ENCODE measurements at places on chromosomes 11 and 22.

DNA sequence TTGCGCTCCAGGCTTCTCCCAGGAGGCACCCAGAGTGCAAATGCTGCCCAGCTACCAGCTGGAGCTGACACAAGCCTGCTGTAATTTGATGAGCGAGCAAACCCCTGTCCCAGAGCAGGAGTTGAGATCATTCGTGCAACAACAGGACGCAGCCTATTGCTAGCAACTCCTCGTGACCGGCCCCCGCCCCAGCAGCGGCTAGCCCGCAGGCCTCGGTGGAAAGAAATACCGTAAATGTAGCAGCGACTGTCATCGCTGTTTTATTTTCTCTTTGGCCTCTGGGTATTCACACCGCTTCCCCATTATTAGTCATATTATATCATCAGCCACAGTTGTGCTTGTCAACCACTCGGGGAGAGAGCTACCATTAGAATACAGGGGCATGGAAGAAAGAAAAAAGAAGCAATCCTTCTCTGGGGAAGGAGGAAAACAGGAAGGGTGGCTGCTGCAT is 59.2 kb upstream of the ATXN10 start:
- DNase-seq: no peak

DNA sequence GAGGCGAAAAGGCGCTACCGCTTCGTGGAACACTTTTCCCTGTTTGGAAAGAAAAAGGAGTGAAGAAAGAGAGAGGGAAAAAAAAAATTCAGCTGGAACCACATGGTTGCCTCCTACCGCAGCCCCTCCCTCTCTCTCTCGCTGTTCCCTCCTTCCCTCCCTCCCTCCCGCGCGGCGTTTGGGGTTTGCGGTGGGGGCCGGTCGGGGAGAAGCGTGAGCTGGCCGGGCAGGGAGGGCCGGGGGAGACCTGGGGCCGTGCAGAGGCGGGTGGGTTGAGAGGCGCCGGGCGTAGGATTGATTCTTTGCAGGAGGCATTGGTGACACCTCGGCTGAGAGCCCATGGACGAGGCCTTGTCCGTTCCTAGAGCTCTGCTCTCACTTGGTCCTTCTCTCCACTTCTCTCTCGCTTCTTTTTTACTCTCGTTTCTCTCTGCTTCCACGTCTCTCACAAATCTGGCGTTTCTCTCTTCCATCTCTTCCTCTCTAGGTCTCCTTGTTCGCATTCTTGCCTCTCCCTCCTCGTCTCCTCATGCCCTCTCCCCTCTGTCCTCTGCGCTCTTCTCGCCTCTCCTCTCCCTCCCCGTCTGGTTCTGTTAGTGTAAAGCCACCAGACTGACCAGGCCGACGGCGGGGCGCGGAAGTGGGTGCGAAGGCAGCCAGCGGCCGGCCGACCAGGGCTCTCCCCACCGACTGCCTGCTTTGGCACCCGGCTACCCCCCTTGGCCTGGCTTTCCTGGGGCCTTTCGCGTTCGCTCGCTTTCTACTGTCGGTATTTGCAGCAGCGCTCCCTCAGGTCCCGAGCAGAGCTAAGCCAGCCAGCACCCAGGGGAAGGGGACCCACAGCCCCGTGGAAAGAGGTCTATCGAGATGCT is at the start of gene CLMP:
CLMP (minus strand) TSS at position 61 of the 872 bp plus-strand sequence. CDS start 308 bp downstream, outside the sequence.
- peak; percentile 64 for DNase-seq

DNA sequence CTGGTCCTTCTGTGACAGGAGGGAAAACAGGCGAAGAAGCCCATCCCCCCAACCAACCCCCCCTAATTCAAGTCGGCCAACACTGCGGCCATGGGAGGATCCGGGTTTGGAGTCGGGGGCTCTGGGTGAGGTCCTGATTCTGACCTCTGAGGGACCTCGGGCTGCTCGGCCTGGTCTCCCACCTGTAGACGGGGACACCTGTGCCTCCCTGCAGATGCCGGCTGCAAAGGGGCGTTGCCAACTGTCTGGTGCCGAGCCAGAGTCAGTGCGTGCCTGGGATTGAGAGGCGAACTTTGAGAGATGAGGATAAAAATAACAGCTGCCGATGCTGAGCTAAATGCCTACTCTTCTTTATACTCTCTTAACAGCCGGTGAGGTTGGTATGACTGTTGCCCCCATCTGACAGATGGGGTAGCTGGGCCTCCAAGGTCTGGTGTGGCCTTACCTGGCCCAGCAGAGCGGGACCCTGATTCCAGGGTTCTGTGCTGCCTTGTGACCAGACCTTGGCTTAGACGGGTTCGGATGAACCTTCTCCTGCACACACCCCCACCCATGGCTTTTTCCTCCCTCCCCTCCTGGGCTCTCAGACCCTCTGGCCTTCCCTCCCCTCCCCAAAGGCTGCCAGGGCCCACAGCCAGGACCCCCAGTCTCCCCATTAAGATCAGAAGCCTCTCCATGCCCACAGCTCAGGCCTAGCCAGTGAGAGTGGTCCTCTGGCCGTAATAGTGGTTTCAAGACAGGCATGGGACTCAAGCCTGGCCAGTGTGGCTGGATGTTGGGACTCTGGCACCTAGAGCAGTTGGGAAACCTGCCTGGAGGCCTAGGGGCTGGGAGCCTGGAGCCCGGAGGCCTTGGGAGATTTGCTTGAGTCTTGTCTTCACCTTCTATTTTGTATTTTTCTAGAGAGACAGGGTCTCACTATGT is 41.7 kb downstream of the KCNJ4 start:
- DNase-seq: peak; percentile 63

GRCh38 chr11:86632499-86633269 is 39.7 kb downstream of the ME3 start:
- peak; percentile 83 for DNase-seq

GRCh38 chr22:42132457-42132856 is 1.8 kb upstream of the CYP2D6 start:
- DNase-seq: no peak

DNA sequence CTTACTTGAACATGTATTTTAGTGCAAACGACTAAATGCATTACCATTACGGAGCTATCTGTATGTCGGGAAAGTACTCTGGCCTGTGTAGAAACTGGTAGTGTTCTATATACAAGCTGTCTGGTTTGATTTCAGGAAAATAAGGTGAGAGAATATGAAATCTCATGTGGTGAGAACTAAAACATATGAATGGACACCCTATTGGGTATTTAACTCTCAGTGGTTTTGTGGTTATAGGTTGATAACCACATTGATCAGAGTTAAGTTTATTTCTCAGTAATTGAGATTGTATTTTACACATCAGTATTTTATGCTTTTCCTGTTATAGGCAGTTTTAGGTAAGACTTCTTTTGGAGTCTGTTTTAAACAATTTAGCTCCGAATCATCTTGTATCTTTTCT is 10.4 kb downstream of the ANO5 start:
- DNase-seq: no peak

GRCh38 chr11:92707173-92707619 is 262.3 kb upstream of the MTNR1B start:
- DNase-seq: no peak

DNA sequence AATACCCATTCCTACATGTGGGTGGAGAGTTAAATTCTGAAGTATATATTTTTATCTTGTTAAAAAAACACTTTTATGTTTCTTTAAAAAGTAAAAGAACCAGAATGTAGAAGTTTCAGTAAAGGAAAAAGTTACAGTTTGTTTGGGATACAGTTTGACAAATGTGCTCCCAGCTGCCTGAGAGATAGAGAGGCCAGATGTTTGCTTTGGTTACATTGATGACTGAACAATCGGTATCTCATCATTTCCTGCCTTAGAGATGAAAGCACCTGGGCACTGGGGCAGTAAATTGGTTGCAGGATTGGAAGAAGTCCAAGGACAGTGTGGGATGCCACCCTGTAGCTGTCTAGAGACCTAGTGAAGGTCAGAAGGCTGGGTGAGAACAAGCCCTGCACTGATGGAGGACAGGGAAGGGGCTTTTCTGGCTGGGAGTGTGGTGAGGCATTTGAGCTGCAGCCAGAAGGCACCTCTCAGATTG is 16.6 kb downstream of the MED15 start:
- DNase-seq: no peak

DNA sequence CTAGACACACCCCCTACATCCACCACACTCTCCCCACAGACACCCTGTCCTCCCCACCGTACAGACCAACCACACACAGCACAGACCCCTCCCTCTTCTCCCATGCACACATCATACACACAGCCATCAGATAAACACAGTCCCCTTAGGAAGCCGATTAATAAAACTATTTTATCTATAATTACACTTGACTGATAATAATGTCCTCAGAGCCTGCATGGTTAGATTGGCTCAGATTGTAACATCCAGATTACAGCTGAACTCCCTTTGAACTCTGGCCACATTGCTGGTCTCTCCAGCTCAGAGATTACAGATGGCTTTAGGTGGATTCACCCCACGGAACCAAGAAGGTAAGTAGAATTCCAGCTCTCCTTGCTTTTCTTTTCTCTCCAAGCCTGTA is 9.5 kb upstream of the ELF5 start:
- DNase-seq: no peak

DNA sequence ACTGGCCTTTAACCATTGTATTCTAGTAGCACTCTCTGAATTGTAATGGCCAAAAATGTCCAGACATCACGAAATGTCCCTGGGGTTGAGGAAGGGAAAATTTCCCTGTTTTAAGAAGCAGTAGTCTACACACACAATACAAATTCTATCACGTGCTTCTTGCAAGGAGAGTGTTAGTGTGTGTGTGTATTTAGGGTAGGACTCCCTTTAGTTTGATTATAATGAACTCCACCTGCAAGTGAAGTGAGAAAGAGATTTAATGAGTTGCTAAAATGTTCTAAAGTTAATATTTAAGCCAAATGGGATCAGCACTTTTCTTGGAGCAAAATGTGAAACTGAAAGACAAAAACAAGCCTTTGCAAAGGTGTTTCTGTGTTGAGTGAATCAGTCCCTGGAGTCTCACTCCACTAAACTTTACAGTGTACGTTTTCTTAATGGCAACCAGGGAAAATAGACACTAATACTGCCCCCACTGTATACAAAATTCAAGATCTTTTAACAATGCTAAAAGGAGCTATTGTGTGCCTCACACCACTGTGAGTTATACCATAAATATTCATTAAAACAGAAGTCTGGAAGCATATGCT is 590.3 kb upstream of the TENM4 start:
- DNase-seq: no peak

DNA sequence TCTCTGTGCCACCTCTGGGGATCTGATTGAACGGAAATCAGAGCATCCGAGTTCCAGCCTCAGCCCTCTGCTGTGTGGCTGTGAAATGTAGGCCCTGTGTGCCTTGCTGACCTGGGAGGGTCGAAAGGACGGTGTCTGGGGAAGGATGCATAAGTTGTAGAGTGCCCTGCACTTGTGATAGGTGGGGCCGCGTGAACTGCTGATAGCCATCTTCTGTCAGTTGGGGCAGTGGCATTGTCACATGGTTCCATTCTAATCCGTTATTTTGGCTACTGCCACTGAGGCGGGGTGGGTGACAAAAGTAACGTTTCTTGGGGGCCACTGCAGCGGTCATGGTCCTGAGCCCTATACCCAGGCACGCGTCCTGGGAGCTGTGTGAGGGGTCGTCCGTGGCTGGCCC is 63.4 kb downstream of the LRP5 start:
- DNase-seq: no peak

DNA sequence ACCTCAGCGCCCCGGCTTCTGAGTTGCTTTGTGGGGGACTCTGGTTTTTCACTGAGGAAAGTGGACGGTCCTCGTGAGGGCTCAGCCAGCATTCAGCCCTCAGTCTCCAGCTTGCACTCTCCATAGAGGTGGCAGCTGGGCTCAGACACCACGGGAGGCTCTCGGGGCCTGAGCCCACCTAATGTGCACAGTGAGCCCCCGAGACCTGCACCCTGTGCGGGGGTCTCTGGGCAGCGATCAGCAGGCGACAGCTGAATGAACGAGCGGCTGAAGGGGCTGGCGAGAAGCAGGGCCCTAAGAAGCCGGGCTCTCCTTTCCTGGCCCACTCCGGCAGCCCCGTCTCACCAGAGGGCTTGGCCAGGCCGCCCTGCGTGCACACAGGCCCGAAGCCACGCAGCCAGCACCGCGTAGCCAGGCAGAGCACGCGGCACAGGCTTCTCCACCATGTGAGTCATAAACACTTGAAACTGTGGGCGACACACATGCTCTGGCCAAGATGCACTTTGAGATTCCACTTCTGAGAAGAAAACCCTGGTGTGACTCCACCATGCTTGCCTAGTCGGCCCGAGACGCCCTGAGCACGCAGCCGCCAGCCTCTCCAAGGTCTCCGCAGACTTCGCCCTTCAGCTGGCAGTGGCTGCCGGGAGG is 28.0 kb downstream of the TOLLIP start:
- DNase-seq: no peak

- no peak for DNase-seq
These were observed 229.8 kb upstream of the LUZP2 start for GRCh38 chr11:24267014-24267413.

DNA sequence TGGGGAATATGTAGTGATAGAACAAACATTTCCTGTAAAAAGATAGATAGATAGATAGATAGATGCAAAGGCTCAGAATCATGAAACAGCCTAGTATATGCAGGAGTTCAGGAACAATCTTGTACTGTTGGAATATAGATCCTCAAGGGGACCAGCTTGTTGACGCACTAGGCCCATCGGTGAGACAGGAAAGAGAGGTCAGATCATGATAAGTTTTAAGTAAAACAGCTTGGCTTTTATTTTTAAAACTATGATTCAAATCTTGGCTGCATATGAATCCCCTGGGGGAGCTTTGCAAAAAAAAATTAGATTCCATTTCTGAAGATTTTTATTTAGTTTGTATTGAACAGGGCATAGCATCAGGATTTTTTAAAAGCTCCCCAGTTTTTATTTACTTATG is 185.8 kb downstream of the TRPC6 start:
- DNase-seq: no peak

GRCh38 chr11:9280655-9281301 is 15.6 kb upstream of the DENND5A start:
- DNase-seq: no peak

GRCh38 chr22:30027169-30027568 is 53.1 kb upstream of the HORMAD2 start:
- DNase-seq: no peak

- no peak for DNase-seq
These were observed 865.3 kb downstream of the TBC1D22A start for GRCh38 chr22:47627556-47628253.

DNA sequence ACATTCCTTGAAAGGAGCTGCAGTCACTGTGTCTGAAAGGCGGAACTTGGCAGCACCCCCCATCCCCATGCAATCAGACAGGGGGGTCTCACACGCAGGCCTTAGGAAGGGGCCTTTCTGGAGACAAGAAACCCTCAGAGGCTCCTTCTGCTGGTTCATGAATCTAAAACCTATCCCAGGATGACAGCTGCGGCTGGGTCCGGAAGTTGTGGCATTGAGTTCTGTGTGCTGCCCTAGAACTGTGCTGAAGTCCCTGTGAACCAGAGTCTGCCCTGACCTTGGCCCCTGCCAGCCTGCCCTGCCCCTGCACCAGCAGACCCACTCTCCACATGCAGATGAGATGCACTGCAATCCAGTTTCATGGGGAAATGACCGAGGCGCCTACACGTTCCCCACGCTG is 268.0 kb downstream of the CTTN start:
- no peak for DNase-seq

- DNase-seq: no peak
These were observed 246.8 kb upstream of the KIRREL3 start for GRCh38 chr11:127247261-127247851.

- DNase-seq: no peak
These were observed 76.6 kb downstream of the PKNOX2 start for GRCh38 chr11:125241104-125241503.

GRCh38 chr22:20581503-20582170 is 74.2 kb downstream of the MED15 start:
- no peak for DNase-seq

GRCh38 chr22:17116572-17117330 is 4.4 kb downstream of the TMEM121B start:
- DNase-seq: no peak

Data from hepatic stellate cell (primary cell).